Smooth muscle cell of the brain vasculature (primary cell): ENCODE measurements at places on chromosomes 16 and 17.

DNA sequence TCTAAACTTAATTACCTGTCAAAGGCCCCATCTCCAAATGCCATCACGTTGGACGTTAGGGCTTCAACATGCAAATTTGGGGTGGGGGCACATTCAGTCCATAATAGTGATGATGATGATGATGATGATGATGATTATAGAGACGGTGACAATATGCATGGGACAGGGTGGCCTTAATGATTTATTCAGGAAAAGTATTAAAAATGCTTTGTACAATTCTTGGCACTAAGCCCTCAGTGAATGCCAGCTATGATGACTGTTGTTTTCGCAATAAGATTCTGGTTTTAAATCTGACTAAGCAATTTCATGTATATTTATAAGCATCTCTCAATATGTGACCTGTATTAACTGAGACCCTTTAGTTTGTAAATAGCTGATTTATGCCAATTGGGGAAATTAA, 106.3 kb downstream of the C16orf95 start:
- no peak for DNase-seq

- DNase-seq = no peak
These were observed 5.5 kb upstream of the LDHD start for GRCh38 chr16:75121949-75122568.

DNA sequence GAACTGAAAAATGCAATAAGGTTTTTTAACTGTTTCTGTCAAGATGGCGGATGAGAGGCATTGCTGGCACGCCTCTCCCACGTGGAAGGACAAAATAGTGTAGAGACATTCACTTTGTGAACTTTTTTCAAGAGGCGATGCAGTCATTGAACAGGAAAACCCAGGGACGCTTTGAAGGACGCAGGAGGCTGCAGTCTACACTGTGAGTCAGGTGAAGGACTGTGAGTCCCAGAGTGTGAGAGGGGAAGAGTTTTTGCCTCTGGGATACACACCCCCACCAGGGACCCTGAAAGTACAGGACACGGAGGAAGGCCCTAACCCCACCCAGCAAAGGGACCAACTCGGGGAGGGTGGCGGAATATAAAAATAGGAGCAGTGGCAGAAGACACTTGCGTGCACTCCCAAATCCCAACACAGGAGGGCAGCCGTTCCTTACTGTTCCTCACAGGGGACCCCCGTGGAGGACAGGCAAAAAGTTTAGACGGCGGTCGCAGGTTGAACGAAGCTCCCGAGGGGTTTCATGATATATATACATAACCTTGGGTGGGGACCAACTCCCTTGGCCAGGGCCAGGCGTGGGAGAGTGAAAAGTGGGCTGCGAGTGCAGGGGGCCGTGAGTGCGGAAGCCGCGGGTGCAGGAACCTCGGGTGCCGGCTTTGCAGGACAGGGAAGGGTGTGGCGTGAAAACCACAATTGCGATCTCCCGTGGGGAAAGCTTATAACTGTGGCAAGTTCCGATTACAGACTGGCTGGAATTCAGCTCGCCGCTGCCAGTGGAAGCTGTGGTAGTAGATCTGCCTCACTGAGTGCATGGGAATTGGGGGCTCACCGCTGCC, 82.0 kb upstream of the ALOX12 start:
- DNase-seq = peak; percentile 17

DNA sequence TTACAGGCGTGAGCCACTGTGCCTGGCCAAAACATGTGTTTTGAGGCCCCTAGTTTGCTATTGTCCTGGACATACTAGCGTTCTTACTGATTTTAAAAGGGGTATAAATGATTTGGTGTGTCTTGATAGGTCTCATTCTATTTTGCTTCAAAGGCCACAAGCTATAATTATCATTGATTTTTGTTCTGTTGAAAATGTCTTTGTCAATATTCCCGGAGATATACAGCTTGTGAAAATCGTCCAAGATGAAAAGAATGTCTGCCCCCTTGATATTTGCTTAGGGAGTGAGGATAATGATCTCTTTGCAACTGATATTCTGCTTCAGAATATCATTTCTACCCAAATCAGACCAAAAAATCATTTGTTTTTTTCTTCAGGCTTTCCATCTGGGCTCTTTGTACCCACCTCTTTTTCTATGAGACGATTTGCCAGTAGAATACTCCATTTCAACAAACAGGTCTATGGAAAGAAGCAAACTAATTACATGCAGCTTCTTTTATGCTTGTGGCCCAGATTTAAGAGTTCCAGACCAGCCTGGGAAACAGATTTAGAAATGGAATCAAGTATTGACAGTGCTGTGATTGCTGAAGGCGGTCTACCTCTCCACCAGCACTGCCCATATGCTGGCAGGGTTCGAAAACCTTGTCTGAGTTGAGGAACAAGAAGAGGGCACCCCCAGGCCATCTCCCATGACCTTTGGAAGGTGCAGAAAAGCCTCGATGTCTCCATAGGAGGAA, 14.1 kb upstream of the ST6GALNAC1 start:
- DNase-seq = no peak
